ENCODE measurements at places on chromosomes 3 and 15.

- DNase-seq: no peak
These were observed 49.8 kb upstream of the SYN2 start for GRCh38 chr3:11954312-11954934.

GRCh38 chr3:88101142-88101541 lies 42.1 kb downstream of the ZNF654 start:
- no peak for DNase-seq

DNA sequence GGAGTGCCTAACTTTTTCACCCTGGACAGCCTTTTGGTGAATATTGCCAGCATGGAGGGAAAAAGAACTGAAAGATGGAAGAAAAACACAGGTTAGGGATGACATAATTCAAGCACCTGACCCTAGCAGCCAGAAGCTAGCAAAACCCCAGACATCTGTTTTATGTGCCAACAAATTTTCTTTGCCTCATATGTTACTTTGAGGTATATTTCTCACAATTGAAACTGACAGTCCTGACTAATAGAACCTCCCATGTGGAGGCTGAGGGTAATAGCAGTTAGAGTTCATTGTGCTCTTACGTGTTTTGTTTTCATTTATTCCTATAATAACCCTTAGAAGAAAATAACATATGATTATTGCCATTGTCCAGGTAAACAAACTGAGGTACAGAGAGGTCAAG lies 71.5 kb upstream of the SLC25A26 start:
- DNase-seq: no peak

- DNase-seq: no peak
These were observed 702 bp upstream of the DNAJC17 start for GRCh38 chr15:40807888-40808461.

GRCh38 chr3:62542185-62542584 lies 168.8 kb upstream of the FEZF2 start:
- DNase-seq: no peak

- DNase-seq: no peak
These were observed 105.5 kb upstream of the SMAD3 start for GRCh38 chr15:66959875-66960274.

GRCh38 chr3:130850044-130850797 lies 43.7 kb upstream of the ATP2C1 start:
- DNase-seq: peak; percentile 2

GRCh38 chr3:60323651-60324050 lies 927.6 kb downstream of the FHIT start:
- no peak for DNase-seq

- no peak for DNase-seq
These were observed 32.4 kb downstream of the BTD start for GRCh38 chr3:15633766-15634598.

All from fibroblast of skin of left quadriceps (primary cell).